ENCODE measurements at places on chromosomes 7 and 10.
A peak's percentile ranks its signal among the peaks of the same experiment; 100 is the strongest.

DNA sequence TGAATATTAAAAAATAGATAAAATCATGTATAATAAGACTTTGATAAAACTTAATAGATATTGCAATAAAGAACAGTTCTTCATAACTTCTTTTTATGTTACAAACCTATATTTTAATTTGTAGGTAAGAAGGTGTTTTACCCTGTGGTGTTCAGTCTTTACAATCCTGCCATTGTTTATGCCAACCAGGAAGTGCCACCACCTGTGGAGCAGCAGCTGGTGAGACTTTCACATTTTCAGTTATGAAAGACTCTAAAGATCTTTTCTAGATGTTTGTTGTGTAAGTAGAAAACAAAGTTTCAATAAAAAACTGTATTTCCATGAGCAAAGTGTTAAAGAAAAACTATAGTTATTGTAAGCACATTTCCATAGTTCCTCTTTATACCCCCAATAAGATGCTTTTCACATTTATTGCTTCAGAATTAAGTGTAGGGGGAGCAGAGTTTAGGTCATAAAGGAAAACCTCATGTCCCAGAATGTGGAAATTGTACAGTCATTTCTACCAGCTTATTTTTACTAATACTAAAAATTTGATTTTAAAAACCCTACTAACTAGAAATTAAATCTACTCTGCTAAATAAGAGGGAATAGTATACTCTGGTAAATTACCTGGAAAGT is 28.7 kb downstream of the CSGALNACT2 start:
- no peak for DNase-seq

DNA sequence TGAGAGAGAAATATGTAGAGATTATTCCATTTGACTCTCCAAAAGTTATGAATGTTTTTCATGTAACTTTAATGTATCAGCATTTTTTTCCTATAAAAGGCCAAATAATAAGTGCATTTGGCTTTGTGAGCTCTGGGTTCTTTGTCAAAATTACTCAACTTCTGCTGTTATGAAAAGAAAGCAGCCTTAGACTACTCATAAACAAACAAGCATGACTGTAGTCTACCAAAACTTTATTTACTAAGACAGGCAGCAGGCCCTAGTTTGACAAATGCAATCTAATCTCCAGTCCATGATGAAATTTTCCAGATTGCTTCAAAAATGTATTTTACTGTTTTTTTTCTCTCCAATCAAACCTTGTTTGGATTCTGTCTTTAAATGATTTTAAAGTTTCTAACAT is 46.3 kb downstream of the MRPL32 start:
- DNase-seq: no peak

GRCh38 chr7:87058744-87059524 is 520 bp downstream of the ELAPOR2 start:
- DNase-seq: peak; percentile 27

DNA sequence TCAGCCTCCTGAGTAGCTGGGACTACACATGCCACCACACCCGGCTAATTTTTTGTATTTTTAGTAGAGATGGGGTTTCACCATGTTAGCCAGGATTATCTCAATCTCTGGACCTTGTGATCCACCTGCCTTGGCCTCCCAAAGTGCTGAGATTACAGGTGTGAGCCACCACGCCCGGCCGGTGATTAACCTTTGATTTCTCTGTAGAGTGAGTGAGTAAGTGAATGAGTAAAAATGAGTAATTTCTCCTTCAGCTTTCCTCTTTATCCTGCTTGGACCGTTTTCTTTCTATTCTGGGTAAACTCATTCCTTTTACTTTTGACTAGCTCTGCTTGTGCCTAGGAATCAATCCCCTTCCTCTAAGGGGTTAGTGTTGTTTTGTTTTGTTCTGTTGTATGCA is 36.8 kb downstream of the ST7 start:
- no peak for DNase-seq

DNA sequence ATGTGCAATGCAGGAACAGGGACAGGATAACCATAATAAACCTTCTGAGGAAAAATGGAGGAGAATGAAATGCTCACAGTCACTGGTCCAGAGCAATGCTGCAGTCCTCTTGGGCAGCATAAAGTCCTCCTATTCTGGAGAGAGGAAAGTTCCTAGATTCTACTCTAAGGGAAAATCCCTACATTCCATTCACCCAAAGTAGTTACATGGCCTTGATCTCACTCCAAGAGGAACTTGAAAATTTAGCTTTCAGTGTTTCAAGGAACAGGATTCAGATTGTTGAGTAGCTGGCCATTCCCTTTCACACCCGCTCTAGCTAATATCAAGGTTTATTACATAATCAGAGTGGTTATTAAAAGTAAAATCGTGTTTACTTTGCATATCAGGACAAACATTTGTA is 168.3 kb downstream of the CHRM2 start:
- DNase-seq: no peak

GRCh38 chr10:112461029-112461887 is 14.2 kb downstream of the VTI1A start:
- DNase-seq: no peak
